ENCODE measurements at places on chromosomes 1 and 21.

DNA sequence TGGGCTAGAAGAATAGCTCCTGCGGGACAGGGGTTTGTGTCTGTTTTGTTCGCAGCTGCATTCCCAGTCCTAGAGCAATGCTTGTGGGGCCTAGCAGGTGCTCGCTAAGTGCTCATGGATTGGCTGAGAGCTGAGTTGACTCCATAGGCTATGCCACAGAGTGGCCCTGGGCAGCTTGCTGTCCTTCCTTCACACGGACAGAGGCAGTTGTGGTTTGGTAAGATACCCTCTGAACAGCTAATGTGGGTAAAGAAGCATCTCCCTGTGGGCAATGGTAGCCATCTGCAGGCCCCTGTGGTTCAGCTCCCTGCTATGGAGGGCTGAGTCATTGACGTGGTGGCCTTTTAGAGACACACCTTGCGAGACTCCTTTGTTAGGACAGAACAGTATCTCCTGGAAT is 23.5 kb upstream of the LBR start:
- no peak for DNase-seq

- DNase-seq = no peak
Observed at GRCh38 chr1:169890761-169891538, 2.7 kb downstream of the SCYL3 start.

DNA sequence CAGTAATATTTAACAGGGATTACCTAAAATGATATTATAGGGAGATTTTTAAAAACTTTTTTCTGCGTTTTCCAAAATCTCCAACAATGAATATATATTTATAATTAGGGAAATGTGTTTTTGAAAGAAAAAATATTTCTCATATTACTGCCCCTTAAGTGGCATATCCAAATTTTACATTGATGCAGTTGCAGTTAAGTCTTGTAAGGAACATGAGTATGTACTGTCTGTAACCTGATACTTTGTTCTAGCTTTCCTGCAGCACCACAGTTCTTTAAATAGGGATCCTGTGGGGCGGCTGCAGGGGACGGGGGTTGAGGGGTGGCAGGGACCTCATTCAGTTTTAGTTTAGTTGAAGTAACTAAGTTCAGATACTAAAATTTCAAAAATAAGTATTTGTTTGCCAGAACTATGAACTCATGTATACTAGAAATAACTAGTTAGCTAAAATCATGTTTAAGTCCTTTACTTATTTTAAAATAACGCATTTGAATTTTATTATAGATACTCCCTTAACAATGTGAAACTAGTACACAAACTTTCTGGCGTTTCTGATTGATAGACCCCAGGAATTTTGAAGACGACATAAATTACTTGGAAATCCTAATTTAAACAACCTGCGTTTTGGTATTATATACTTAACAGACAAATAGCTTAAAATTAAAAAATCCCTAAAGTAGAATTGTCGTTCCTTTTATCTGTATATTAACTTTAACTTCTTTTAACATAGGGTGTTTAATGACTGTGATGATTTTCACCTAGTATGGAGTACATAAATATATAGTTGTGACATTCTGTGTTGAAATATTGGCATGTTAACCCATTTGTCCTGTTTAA is 639 bp upstream of the DNAJB4 start:
- DNase-seq = peak; percentile 86

DNA sequence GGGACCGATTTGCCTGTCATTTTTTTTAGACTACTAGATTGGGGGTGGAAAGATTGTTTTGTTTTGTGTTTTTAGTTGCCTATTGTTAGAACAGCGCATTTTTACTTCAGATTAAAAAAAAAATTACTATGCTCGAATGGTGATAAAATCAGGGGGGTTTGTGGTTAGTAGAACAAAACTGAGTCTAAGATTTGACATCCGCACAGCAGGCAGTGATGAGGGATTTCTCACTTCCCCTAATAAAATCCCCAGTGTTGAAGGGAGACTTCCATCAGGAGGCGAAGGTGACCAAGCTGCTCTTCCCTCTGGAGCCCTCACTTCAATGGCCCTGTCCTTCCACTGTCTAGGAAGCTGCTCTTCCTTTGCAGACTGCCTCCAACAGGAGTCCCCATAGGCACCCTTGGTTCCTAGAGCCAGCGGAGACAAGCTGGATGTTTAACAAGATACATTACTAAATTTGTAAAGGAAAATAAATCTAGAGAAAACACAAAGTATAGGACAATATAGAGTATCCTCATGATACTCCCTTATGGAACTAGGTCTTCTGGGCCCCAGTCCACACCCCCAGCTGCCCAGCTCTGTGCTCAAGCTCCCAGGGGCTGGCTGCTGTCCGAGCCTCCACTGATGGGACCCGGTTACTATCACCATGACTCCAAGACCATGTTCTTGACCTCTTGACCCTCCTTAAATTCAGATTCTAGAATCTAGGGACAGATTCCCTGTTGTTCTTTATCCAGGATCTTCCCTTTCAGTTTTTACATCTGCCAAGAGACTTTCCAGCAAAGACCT is 31.0 kb downstream of the TENT5C start:
- no peak for DNase-seq

DNA sequence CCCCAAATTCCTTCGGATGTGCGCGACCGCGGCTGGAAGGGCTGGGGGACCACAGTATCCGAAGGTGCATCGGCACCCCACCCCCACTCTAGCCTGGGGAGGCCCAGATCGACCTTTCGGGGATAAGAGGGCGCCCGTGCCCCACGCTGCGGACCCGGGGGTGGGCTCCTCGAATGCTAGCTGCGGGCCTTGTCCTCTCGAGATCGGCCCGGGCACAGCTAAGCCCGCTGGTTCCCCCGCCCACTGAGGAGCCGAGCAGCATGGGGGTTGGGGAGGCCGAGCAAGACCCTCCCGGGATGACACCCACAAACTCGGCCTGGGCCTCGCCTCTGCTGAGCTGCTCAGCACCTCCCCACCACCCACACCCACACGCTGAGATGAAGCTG is 653 bp upstream of the IFFO2 start:
- DNase-seq = no peak

DNA sequence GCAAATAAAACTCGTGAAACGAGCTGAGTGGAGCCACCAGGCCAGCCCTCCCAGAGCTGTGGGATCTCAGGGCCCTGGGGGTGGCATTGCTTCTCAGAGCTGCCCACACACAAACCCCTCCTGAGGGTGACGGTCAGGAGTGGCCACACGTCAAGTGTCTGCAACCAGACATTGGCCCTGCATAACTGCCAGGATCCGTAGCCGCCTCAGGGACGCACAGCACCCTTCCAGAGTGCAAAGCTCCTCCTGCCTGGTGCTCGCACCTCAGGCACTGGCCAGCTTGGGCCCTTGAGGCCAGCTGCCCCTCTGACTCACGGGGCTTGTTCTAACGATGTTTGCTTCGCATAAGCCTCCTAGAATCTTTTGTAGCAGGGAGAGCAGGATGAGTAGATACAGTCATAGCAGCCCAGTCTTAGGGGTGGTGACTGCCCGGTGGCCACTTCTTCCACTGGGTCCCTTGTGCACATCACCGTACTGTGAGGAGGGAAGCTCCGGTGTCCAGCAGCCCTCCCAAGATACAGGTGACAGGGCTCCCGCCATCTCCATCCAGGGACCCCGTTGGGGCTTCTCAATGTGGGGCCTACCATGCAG is 5.0 kb downstream of the WNT3A start:
- DNase-seq = no peak

DNA sequence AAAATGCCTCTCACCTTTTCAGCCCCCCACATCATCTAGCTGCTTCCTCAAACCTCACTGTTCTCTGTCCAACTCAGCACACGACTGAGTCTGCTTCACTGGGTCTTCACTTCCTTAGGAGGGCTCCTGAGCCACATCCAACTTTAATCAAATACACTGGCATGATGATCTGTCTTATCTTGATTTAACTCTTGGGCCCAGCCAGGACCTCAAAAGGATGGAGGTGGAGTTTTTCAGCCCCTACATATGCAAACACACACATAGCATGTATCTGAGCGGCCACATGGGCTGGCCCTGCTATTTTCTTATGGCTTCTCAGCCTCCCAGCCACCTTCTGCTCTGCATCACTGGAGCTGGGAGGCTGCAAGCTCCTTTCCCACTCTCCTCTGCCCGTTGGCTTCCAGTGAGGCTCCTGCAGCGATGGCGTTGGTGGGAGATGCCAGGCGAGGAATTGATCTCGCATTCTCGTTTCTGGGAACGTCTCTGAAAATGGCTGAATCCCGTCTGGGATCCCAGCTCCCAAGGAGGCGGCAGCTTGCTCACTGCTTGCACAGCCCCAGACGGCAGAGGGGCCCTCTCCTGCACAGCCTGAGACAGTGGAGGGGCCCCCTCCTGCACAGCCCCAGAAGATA is 1.8 kb upstream of the PRXL2B start:
- no peak for DNase-seq

GRCh38 chr21:15094706-15095105 is 29.9 kb upstream of the NRIP1 start:
- DNase-seq = no peak

DNA sequence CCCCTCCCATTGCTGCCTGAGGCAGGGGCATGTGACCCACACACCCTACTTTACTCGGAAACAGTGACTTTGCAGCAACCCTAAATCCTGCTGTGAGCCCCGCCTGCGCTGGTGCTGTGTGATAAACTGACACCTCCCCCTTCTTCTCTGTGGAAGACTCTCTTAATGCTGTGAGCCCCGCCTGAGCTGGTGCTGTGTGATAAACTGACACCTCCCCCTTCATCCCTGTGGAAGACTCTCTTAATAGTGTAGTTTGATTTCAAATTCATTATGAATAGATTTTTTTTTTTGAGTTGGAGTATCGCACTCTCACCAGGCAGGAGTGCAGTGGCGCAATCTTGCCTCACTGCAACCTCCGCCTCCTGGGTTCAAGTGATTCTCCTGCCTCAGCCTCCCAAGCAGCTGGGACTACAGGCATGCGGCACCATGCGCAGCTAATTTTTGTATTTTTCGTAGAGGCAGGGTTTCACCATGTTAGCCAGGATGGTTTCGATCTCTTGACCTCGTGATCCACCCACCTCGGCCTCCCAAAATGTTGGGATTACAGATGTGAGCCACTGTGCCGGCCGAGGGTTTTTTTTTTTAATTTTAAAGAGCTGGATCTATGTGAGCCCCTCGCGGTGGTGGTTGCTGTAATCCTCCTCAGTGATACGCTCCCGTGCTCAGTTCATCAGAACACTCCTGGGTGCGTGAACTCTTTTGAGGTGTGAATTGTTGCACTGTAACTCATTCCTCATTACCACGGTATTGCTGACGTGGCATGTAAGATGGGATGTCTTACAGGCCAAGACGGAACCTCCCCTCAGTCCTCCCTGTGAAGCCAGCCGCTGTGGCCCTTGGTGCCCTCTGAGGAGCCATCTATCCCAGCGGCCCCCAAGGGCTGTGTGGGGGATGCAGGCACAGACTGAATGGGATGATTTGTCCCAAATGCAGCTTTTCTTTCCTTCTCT is 60.3 kb downstream of the GALNT2 start:
- DNase-seq = no peak

- DNase-seq = no peak
Observed at GRCh38 chr1:161549652-161550051, at the start of gene FCGR3A. TSS of gene FCGR3A (minus strand) at chr1:161549818. CDS start at chr1:161549736, 82 bp downstream.

GRCh38 chr1:151309811-151310323 is 17.3 kb downstream of the PI4KB start:
- no peak for DNase-seq

DNA sequence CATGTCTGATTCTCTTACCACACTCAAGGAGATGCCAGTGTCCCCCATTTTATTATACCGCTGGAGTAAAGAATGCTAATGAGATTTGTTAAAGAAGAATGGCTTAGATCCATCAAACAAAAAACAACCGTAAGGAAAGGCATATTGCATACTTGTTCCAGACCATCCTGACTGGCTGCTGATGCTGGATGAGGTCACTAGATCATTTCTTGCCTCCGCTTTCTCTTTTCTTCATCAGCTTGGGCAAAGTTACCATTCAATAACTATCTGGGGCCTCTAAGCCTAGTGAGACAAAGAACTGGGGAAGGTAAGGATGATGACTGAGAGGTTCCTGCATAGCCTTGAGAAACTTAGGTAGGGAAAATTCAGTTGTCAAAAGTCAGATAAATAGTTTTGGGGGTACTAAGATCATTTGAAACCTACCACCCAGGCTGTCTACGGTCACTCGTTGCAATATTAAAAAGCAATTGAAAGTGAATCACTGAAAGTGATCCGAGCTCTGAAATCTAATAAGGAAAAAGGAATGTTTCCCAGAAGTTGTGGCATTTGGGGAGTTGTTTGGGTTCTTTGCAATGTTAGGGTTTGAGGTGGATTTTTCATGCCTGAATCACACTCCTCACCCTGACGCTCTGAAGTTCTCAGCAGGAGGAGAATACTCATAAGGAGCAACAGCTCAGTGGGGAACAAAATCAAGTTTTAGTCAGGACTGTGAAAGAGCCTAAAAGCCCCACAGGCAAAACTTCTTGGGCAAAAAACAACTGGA is 176.8 kb downstream of the HHIPL2 start:
- DNase-seq = no peak

DNA sequence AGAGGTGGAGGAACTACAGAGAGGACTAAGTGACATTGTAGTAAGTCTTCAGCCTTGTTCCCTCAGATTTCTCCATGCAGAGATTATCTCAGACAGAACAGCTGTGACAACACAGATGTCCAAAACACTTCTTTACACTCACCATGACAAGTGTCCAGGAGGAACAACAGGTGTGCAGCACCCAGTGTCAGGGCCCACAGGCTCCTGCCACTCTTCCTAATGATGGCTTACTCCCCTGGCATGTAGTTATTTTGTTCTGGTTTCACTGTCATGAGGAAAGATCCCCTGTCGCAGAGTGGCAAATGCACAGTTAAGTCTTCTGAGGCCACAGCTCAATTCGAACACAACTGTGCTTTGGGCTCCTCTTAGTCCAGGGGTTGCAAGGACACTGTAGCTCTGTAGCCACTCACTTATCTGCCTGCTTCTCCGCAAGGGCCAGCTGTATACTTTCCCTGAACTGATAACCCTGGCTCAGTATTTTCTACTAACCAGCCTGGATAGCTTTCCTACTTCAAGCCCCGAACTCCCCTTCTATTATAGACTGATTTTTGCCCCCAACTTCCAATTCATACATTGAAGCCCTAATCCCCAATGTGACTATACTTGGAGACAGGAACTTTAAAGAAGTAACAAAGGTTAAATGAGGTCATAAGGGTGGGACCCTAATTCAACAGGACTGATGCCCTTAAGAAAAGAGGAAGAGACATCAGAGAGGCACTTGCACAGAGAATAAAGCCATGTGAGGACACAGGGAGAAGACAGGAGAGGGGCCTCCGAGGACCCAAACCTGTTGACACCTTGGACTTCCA is 11.1 kb downstream of the PDZK1 start:
- DNase-seq = no peak

GRCh38 chr1:32892368-32893197 is 6.3 kb downstream of the HPCA start:
- DNase-seq = peak; percentile 42

- DNase-seq = no peak
Observed at GRCh38 chr1:97989094-97989680, 68.4 kb upstream of the DPYD start.

- peak; percentile 17 for DNase-seq
Observed at GRCh38 chr21:31201548-31201947, 142.5 kb downstream of the TIAM1 start.

GRCh38 chr1:198153804-198154203 is 3.0 kb upstream of the NEK7 start:
- no peak for DNase-seq

- no peak for DNase-seq
Observed at GRCh38 chr1:42886800-42887199, 40.4 kb downstream of the ZNF691 start.
